IPS DF 6.9 (cell line): ENCODE measurements at places on chromosomes 7 and 10.

DNA sequence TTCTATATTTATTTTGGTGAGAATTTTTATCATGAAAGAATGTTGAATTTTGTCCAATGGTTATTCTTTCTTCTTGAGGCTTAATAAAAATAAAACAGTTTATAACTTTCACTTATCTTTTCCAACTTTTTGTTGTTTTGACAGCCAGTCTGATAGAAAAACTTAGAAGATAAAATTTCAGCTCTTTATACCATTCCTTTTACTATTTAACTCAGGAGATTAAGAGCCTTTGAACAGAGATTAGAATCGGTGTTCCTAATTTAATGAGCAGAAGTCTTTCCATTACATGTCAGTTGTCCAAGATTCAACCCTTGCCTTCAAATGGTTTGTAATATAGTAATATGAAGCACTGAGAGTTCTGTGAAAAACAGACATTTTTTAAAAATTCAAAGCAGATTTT lies 97.8 kb upstream of the SEC61G start:
- no peak for DNase-seq

DNA sequence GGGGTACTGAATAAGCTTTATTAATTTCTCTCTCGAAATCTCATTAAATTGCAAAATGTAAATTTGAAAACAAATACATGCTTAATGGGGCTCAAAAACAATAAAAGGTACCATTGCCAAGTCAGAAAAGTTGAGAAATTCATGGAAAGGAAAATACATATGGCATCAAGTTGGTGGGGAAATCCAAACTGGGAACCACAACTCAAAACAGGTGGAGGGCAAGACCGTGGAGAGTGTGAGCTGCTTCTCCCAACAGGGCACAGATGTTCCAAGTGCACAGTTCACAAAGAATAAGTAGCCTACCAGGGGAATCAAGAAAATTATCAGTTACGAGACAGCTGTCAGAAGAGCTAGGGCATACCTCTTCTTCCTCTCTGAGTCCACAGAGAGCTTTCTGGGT lies 26.6 kb downstream of the MKX start:
- DNase-seq: no peak

DNA sequence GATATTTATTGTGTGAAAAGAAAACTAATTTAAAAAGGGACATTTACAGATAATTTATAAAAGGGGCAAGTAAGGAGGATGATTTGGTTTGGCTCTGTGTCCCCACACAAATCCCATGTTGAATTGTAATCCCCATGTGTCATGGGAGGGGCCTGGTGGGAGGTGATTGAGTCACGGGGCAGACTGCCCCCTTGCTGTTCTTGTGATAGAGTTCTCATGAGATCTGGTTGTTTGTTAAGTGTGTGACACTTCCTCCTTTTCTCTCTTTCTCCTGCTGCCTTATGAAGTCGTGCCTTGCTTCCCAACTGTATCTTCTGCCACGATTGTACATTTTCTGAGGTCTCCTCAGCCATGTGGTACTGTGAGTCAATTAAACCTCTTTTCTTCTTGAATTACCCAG lies 171.0 kb upstream of the SEMA3E start:
- no peak for DNase-seq

DNA sequence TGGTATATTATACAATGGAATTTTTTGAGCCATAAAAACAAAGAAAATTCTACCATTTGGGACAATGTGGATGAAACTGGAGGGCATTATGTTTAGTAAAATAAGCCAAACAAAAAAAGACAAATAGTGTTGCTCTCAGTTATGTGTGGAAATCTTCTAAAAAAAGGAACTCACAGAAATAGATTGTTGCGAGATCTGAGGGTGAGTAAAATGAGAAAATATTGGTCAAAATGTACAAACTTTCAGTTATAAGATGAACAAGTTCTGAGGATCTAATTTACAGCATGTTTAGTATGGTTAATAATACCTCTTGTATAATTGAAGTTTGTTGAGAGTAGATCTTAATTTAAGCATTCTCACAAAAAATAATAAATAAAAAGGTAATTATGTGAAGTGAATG lies 291.2 kb downstream of the KIF20B start:
- no peak for DNase-seq

DNA sequence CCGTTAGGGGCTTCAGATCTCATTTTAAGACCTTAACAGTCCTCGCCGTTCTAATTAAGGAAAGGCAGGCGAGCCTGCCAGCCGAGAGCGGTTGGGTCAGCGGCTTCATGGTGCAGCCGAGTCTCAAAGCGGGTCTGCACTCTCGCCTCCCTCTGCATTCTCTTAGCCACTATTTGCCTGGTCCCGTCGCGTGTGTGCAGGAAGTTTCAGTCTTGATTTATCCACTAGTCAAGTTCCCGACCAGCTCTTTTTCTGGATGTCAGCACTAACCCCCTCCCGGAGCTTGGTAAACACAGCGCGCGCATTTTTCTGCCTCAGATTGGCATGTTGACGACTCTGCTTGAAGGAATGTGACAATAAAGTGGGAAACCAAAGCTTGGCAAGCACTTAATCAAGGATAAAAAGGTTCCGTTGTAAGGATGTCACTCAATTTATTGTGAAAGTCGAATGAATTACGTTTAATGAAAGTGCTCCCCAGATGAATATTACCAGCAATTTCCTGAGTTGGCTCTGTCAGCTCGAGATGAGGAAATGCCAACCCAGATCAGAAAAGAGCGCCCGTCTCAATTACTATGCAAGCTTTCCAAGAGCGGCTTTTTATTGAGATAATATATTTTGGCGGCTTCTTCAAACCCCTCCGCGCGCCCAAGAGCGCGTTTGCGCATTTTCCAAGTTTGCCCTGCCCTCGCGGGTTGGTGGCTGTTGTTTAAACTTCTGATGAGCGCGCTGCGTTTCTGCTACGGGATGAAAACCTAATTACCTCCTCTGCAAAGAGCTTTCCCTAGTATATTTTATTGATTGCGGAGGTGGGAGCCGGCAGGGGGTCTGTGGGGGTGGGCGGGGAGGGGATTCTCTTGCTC lies 7.9 kb downstream of the NXPH1 start:
- DNase-seq: no peak

- no peak for DNase-seq
These were observed 69.2 kb downstream of the CNTNAP2 start for GRCh38 chr7:146185844-146186243.
